ENCODE measurements at places on chromosomes 11 and 22. TPM values are rescaled to one million over a fixed set of nuclear protein-coding genes. Genes with fewer than 3 reads are reported as not detected.

DNA sequence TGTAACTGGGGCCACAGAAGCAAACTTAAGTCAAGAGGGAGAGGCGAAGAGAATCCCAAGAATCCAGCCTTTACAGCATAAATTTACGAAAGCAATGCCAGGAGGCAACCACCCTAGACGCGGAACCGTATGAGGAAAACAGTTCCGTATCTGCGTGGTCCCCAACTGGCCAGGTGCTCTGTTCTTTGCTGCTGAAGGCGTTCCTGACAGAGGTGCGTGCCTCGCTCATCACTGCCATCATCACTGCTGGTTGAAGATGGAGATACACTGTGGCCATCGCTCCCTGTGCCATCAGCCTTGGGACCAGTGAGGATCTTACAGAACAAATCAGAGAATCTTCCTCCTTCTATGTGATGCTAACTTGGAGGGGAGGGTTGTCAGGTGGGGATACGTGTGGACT lies 270.5 kb upstream of the B3GAT1 start:
- no peak for DNase-seq

DNA sequence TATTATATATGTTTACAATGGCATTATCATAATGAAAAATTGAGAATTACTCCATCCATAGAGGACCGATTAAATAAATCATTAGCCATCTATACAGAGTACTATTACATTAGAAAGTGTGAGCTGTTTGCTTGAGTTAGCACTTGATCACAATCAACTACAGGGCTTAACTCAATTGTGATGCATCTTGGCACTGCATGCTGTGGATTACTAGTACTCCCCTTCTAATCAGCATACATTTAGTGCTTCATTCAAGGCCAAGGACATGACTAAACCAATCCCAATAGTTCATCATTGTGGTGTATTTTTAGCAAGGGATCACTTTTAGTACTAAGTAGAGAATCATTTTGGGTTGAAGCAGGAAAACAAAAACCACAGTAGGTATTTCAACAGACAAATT lies 23.5 kb upstream of the ARHGAP42 start:
- DNase-seq: no peak

DNA sequence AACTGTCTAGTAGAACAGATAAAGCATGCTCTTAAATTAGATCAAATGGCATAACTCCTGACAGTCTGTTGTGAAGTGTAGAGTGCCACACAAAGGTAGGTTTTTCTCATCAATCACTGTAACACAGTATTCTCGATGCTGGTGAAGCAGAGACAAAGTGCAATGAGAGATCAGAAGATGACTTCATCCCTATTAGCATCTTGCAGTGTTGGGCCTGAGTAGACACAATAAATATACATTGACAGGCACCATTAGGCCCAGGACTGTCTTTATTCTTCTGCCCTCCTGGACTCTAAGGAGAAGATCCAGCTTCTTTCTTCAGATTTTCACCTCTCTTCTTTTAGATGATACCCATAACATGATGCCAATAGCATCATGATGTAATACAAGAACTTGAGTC lies 478.0 kb upstream of the TENM4 start:
- no peak for DNase-seq

DNA sequence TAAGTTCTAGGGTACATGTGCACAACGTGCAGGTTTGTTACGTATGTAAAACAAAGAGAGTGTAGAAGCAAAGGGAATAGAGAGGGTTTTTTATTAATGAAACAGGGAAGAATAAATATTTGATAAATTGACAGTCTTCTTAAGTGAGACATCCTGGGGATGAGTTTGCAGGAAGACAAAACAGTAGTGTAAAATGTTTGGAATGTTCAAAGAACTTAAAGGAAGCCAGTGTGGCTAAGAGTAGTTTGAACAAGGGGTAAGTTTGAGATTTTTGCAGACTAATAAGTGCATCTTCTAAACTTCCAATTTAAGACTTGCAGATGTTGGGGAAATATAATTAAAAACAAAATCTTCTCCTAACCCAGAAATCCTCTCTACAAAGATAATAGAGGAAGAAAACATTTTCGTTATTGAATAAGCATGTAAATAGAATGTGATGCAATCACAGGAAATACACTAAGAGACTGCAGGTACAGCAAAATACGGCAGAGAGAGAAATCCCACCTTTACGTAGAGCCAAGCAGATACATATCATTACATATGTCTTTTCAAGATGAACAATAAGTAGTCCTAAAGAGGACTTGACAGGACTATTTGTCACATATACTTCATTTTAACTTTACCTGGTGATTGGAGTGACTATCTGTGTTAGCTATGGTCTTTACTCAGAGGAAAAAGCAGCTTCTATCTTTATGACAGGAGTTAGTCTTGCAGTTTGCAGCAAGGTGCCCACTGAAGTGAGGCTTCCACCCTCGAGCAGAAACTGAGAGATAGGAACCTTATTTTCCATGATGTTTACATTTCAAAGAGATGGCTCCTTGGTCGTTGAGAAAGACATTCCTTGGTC lies 402.1 kb downstream of the CNTN5 start:
- DNase-seq: no peak

GAB4 gene
- not detected for total RNA-seq

GRAMD4 gene
- 49.7 TPM for total RNA-seq

- DNase-seq: no peak
These were observed 786.2 kb downstream of the ETS1 start for GRCh38 chr11:127800989-127801688.

GRCh38 chr11:36508743-36509142 lies 1.3 kb downstream of the TRAF6 start:
- DNase-seq: no peak

Data from frontal cortex (tissue), 4 donors.